Urothelium cell line (cell line): ENCODE measurements at places on chromosomes 5 and 9.
A peak's percentile ranks its signal among the peaks of the same experiment; 100 is the strongest.

GRCh38 chr9:2227144-2227867 is 212.2 kb downstream of the SMARCA2 start:
- no peak for DNase-seq

DNA sequence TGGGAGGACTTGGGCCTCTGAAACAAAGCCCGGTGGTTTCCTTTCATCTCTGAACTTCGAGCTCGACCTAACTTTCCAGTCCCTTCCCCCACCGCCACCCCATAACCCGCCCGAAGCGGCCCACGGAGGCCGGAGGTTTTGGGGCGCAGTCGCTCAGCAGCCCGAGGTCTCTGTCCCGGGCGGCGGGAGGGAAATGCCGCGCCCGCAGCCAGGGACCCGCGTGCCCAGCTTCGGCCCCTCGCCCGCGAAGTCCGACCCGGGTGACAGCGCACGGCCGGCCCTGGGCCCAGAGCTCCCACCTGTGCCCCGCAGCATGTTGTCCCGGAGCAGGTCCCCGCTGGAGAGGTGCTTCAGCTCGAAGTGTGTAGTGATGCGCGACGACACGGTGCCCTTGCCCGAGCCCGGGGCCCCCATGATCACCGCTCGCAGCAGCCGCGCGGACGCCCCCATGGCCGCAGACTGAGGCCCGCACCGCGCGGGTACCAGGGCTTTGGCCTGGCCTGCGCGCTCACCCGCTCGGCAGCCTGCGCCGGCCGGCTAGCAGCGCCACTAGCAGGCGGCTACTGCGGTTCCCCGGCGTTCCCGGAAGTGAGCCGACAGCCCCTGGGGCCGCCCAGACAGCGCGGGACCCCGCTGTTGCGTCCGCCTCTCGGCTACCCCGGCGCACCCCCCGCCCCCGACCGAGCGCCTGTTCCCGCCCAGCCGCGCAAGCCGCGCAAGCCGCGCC is at the start of gene AK3:
TSS of gene AK3 (minus strand) at position 565 of the 727 bp plus-strand sequence. CDS start at position 450, 115 bp downstream.
- peak; percentile 86 for DNase-seq

GRCh38 chr9:27528076-27528885 is 1.3 kb downstream of the MOB3B start:
- DNase-seq: no peak

DNA sequence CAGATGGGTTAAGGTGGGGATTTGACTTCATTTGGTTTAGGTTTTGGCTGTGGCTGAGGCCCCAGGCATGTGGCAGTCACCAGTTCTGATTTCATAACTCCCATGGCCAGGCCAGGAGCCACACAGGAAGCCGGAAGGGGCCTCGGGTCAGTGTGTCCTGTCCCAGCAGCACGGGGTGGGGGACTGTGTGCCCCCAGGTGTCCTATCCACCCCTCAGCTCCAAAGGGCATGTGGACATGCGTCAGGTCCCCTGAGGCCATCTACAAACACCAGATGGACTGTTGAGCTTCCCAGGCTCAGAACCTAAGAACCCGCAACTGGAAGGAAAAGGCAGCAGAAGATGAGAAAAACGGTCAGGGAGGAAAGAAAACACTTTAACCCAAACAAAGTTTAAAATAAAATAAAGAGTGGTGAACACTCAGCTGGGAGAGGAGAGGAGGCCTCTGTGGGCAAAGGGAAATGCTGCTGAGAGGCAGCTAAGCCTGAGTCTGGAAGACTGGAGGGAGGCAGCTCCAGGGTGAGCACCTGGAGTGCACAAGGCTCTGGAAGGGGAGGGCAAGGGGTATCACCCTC is 260.8 kb downstream of the AUH start:
- no peak for DNase-seq

DNA sequence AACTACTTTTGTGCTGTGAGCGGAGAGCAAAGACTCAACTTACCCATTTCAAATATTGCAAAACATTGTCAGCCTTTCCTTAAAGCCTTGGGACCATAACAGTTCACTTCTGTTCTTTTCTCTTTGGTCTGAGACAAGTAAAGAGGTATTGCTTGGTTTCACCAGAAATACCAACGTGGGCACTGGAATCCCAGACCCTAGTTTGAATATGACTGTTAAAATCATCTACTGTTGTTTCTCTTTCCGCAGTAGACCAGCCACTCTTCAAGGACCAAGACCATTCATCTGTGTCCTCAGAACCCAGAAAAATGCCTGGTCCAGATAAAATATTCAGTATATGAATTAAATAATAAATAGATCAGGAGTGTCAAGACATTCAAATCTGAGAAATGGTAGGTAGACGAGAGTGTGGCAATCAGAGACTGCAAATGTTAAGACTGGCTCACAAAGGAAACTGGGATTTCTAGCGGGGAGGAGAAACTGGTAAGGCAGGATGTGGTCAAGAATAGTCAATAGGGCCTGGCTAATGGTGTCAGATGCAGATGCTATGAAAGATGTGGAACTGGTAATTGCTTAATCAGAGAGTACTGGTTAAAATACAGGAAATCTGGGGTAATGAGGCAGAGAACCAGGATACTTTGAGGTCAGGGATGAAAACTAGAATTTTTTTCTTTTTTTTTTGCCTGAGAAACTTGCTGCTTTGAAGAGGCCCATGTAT is 82.1 kb upstream of the IL33 start:
- DNase-seq: no peak

- DNase-seq: no peak
Measured at GRCh38 chr5:65809817-65810531, 88.0 kb downstream of the NLN start.

- DNase-seq: no peak
Measured at GRCh38 chr5:110851357-110851756, 112.5 kb downstream of the SLC25A46 start.

GRCh38 chr9:95845751-95846150 is 29.7 kb upstream of the ERCC6L2 start:
- DNase-seq: no peak

GRCh38 chr5:132264546-132265335 is 7.2 kb downstream of the PDLIM4 start:
- no peak for DNase-seq

GRCh38 chr9:297104-297972 is 82.7 kb downstream of the DOCK8 start:
- peak; percentile 56 for DNase-seq

DNA sequence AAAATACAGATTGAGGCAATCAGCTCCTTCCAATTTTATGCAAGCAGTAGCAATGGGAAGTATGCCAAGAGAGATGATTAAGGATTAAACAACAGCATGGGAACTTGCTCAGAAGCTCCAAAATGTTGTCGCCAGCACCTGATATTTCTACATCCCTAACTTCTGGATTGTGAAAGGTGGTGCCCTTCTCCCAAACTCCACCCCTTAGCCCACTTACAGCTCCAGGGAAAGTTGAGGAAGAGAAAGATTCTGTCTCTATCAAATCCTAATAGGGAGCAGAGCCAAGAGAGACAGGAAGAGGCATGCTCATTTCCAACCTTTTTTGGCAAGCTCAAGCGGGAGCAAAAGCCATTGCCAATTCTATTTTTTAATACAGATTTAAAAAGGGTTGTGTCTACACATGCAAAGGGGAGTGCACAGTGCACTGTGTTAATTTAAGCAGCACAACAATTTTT is 92.4 kb upstream of the NR3C1 start:
- no peak for DNase-seq

GRCh38 chr9:80320916-80321315 is 749.2 kb downstream of the TLE4 start:
- DNase-seq: no peak

- DNase-seq: no peak
Measured at GRCh38 chr5:175628668-175629067, 29.2 kb upstream of the HRH2 start.

DNA sequence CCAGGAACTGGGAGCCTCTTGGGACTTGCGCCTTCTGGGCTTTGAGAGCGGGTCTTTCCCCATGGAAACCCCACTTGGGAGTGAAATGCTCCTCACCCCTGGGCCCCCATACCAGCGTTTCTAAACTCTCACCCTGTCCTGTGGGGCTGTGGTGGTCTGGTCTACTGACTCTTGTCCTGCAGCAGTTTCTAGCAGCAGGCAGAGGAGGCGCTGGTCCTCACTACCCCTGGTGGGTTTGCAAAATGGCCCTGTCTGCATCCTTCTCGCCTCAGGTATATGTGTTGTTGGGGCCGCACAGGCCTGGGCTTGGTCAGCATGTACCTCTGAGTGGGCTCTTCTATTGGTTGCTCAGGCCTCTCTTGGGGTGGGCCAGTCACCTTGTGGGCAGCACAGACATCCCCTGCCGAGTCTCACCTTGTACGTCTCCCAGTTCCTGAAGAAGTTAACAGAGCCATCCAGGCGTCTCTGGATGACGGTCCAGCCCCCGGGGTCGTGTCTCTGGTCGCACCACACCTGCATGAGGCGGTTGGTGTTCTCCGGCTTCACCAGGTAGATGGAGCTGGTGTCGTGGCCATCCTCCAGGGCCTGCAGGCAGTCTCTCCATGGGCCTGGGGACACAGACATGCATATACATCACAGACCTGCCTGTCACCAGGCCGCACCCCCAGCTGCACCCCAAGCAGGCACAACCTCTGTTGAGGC is 29.0 kb downstream of the ANGPTL2 start:
- no peak for DNase-seq

- DNase-seq: no peak
Measured at GRCh38 chr9:109771796-109772531, 8.0 kb upstream of the PALM2AKAP2 start.

DNA sequence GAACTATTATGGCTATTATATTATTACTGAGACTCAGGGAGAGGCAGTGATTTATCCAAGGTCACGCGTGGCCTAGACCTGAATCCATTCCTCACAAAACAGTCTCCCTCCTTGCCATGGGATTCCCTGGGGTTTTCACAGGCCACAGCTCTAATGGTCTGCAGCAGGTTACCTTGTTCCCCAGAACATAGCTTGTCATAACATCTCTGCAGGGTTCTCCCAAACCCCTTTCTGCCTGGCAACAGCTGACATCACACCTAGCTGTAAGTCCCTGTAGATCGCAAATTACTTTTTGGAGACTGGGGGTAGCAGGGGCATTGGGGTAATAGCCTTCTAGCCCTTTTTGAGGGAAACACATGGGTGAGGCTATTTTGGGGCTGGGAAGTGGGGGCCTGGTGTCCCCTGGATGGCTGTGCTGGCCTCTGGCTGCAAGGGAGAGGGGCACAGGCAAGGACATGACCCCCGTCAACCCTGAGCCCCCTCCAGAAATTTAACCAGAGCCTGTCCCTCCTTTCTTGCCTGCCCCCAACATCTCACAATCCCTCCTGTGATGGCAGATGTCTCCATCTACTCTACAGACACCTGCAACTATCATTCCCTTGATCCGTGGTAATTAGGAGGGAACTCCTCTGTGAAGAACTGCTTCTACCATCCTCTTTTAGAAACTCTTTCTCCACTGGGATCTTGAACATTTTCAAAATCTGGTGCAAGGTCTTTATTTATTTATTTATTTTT is 1.3 kb downstream of the CD74 start:
- DNase-seq: no peak

DNA sequence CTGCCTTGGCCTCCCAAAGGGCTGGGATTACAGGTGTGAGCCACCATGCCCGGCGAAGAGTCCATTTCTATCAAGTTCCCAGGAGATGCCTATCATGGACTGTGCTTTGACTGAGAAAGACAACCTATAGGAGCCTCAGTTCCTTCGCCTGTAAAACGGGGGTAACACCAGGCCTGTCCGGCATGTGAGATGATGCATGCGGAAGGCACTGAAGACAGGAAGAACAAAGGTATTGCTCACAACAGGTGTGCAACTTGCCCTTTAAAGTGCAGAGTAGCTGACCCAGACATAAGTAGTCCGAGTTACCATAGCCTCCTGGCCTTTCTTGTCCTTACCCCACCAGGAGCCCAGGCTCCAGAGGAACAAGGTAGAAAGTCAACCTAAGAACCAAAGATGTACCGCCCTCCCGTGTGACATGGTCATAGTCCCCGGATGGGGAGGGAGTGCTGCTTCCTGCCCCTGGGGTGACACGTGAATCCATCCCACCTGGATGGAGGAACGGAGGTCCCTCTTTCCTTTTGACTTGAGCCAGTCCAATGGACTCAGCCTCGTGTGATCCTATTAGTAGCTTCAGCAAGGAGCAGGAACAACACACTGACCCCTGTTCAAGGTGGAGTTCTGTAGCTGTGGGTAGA is 60.3 kb downstream of the HSPA4 start:
- no peak for DNase-seq

DNA sequence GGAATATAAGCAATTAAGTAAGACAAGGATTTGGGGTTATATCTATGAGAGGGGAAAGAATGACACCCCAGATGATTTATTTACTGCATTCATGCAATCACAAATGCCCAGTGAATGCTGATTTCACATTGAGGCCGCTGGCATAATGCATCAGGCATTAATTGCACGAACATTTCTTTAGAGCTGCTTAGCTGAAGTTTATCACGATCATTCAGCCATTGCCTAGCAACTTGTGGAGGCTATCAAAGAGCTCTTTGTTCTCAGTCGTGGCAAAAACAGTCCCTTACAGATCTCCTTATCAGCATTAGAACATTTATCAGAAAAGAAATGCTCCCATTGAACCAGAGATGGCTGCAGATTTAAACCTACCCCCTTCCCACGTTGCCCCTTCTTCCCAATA is 88.7 kb upstream of the PRRC1 start:
- no peak for DNase-seq

DNA sequence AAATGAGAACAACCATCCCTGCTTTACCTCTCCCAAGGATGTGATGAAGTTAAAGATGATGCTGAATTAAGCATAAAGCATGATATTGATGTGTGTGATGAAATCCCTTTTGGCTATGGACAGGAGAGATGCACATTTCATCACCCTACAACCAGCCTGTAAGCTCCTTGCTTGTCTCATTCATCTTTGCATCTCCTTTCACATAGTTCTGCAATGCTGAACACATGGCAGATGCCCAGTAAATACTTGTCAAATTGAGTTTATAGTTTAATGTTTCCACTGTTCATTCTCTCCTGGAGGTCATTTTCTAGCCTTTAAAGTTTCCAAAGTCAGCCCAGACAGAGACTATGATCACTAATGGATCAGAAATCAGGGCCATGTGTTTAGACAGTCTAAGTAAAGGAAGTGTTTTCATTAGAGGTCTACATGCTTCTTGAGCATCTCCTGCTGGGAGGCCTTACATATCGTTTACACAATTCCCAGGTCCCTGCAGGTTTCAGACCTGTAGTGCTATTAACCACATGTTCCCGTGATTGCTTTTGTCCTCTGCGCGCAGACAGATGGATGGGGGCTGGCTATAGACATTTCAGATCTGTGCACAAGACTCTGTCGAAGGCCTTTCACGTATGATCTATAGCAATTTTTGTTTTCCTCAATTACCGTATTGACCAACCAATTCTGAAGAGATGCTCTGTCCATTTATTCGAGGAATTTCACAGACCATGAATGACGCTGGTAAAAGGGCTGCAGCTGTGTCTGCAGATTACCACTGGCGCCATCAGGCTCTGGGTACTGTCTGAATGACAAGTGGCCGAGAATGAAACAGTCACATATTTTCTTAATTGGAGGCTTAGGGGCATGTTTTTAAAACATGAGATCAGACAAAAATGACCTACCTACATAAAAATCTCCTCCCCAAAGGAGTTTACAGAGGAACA is 49.0 kb upstream of the CKMT2 start:
- no peak for DNase-seq

GRCh38 chr5:68033961-68034571 is 181.5 kb upstream of the PIK3R1 start:
- DNase-seq: no peak
